ENCODE measurements at places on chromosomes 7 and 10. TPM values are rescaled to one million over a fixed set of nuclear protein-coding genes. Genes with fewer than 3 reads are reported as not detected.

GRCh38 chr10:96292971-96293920, 11.0 kb upstream of the DNTT start:
- DNase-seq, result peak; percentile 44

- no peak for DNase-seq
Measured at GRCh38 chr7:52648872-52649271, 386.6 kb upstream of the POM121L12 start.

DNA sequence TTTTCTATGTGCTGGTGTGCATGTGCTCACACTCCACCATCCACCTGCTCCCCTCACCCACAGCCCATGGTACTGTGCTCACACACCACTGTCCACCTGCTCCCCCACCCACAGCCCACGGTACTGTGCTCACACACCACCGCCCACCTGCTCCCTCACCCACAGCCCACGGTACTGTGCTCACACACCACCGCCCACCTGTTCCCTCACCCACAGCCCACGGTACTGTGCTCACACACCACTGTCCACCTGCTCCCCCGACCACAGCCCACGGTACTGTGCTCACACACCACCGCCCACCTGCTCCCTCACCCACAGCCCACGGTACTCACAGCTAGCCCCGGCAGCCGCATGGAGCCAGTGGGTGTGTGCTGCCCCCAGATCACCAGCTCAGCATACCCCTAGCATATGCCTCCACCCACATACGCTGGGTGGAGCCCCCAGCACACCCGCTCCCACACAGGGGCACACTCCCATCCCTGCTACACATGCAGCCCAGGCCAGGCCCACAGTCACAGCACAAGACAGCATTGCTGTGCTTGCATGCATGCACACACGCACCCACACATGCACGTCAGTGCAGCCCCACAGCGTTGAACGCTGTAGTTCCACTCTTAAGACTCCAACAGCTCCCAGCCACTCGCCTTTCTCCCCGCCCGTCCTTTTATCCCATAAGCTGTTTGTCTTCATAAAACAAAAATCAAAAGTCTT, 62.0 kb downstream of the PAX2 start:
- DNase-seq, result no peak

DNA sequence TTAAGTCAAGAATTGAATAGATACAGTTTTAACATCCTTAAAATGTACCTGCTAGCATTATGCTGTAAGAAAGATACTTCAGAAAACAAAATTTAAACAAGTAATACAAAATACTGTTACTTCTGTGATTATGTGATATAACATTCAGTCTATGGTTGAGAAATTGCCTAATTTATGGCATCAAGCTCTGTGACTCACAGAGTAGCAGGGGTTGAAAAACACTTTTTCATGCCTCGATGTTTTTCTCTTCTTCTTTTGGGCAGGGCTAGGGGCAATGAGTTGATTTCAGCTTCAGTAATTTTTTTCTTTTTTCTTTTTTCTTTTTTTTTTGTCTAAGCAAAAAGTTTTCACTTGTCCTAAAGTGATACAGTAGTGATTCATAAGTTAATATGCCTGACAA, 209.2 kb downstream of the MBL2 start:
- DNase-seq, result no peak

DNA sequence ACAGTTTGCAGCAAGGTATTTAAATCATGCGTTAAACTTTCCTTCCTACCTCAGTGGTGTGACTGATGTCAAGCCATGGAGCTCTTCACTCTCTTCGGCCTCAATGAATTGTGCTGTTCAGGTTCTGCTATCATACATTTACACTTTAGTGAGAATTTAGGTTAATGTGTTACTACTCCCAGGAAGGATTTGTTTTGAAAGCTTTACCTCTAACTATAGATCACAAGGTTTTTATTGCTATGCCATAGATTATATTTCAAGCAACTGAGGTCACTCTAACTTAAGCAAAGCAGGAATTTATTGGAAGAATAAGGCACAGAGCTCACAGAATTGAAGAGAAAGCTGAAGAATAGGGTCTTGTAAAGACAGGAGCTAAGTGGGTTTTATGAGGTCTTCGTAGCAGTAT, 11.0 kb upstream of the ADD3 start:
- DNase-seq, result no peak

DNA sequence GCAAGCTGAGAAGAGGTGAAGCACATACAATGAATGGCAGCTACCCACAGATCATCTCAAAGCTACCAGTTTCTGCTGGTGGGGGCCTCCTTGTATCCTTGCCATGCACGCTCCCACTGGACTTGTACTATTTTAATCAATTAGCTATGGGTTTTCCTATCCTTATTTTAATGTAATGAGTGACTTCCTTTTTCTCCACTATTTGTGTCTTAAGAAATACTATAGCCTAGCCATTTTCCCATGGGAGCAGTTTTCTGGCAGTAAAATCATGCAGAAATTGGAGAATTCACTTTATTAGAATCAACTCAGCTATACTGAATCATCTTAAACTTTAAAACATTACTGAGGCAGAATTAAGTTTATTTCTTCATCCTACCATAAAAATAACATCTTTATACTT, 73.5 kb downstream of the CTNNA3 start:
- DNase-seq, result no peak

GRCh38 chr10:37976880-37977203, 395 bp upstream of the ZNF25 start:
- no peak for DNase-seq

GRCh38 chr10:12193193-12193592, 2.5 kb downstream of the NUDT5 start:
- no peak for DNase-seq

- no peak for DNase-seq
Measured at GRCh38 chr7:116113310-116113709, 82.7 kb upstream of the TFEC start.

DNA sequence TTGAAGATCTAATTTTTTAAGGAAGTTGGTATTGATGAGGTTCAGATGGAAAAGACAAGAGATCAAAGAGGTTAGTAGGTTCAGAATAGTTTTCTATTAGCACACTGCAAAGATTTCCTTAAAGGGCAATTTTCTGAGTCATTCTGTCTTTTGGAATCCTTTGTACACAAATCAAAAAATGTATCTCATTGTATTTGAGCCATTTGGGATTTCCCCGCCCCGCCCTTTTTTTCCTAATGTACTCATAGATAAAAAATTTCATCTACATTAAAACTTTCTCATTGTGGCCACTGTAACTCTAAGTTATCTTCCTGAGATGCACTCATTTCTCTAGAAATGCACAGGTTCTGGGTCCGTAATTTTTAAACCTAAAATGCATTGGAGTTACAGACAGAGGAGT, 12.1 kb downstream of the GIMAP6 start:
- DNase-seq, result no peak

DNA sequence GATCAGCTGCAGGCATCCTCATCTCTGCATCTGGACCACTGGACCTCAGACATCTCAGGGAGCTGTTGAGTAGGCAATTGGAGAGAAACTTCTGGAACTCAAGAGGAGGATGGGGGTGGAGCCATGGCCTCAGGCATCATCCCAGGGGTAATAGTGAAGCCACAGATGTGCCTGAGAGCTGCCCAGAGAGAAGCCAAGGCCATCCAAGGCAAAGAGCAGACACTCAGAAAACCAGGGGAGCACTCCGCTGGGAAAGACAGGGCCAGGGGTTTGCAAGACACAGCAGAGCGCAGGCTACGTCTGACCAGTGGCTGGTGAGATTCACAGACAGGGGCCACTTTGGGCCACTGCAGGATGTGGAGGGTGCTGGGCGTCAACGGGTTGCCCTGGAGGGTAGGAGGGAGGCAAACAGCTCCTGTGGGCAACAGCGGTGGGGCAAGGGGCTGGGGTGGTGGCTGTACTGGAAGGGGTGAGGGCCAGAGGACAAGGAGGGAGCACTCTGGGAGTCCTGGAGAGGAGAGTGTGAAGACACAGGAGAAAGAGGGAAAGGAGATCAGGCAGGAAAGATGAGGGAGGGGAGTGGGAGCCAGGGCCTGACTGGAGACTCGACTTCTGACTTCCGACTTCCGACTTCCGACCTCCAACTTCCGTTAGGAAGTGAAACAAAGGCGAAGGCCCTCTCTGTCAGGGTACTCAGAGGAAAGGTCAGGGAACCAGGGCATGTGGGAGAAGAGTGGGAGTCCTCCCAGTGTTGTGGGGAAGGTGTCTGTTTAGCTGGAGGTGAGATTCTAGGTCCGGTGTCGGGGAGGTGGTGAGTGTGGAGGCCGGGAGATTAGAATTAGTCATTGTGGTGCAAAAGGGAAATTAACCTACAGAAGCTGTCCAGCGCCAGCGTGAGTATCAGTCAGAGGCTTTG, 69.7 kb upstream of the ANTXRL start:
- peak; percentile 28 for DNase-seq

DNA sequence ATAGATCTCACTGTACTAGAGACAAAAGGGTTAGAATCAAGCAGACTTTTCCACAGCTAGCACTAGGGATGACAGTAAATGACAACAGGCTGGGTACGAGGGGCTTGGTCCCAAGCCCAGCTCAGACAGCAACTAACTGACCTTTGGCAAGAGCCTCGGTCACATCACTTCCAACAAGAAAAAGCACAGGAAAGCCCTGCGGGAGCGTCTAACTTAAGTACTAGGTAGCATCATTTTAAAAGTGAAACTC, 22.8 kb downstream of the CALML3 start:
- DNase-seq, result peak; percentile 24

- no peak for DNase-seq
Measured at GRCh38 chr7:139916717-139917395, 87.8 kb downstream of the TBXAS1 start.

DNA sequence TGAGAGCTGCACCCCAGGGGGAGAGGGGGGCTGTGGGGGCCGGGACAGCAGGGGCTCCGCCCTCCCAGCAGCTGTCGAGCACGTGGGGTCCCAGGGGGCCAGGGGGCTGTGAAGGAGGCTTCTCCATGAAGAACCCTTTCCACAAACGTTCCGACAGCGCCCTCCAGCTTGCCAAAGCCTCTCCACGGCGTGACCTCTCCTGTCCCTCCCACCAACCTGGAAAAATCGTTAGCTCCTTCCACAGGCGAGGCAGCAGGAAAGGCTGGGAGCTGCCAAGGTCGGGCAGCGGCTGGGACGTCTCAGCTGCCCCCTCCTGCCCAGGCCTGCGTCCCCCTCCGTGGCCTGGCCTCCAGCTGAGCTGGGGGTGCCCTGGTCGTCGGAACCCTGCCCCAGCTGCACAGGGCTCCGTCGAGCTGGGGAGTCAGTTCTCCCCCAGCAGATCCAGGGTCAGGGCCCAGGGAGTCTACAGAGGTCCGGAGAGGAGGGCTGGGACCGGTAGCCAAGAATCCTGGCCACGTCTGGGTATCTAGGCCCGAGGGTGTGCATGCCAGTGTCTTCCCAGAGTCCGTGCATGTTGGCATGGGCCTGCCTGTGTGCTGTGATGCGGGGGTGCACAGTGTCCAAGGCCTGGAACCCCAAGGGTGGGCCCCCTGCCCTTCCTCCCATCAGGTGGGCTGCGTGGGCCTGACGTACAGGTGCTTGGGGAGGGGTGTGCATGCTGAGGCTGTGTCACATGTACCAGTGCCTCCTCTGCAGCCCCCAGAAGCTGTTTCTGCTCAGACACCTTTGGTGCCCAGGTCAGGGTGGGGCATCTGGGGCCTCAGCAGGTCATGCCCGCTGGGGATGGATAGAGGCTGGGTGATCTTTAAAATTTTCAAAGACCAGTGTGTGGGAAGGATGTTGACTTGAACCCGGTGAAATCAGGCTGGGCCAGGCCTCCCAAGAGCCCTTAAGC, 66.5 kb downstream of the UNCX start:
- no peak for DNase-seq

- DNase-seq, result no peak
Measured at GRCh38 chr10:121309164-121309563, 289.1 kb downstream of the FGFR2 start.

- DNase-seq, result no peak
Measured at GRCh38 chr10:11335167-11335652, 276.2 kb downstream of the USP6NL start.

GRCh38 chr7:135620980-135621850, 41.1 kb upstream of the STMP1 start:
- DNase-seq, result peak; percentile 78

DNA sequence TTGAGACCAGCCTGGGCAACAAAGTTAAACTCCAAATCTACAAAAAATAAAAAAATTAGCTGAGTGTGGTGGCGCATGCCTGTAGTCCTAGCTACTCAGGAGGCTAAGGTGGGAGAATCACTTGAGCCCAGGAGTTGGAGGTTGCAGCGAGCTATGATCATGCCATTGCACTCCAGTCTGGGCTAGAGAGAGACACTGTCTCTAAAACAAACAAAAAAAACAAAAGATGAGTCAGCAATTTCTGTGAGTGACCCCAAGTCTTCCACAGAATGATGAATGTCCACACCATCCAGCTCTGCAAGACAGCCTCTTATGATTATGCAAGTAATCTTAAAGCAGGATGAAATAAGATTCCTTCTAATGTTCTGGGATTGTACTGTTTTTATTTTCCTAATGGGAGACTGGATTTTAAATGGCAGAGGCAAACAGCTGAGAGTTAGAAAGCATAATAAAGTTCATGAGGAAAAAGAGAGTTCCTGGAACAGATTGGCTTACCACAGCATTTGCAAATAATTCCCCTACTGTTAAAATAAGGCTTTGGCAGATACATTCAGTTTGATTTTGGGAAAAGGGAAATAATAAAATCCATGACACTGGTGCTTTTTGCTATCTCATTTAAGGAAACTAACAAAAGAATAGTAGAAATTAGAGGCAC, 18.9 kb upstream of the PRKAR2B start:
- DNase-seq, result peak; percentile 15

DNA sequence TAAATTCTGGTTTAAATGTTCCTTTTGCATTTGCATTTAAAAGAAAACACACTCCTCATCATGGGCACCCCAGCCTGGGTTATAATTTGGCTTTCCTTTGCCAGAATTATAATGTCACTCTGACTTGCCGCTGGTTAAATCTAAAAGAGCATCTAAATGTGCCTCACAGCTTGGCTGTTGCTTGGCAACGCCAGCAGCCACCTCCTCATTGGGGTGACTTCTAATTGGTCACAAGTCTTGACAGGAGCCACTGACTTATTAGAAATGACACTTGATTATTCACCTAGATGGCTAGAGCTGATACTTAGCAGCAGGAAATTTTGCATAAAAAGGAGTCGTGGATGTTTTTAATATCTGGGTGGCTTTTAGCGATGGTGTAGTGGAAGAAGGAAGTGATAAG, 114.3 kb downstream of the TBXAS1 start:
- DNase-seq, result no peak

- no peak for DNase-seq
Measured at GRCh38 chr7:137245890-137246289, 97.6 kb downstream of the PTN start.

SPAG6 gene
- total RNA-seq, result not detected

CLRN3 gene
- total RNA-seq, result 0.22 TPM

PNLIPRP3 gene
- not detected for total RNA-seq

TRIM74 gene
- total RNA-seq, result not detected

HSPA12A gene
- total RNA-seq, result 0.44 TPM

TMEM168 gene
- 7.4 TPM for total RNA-seq

LIPJ gene
- not detected for total RNA-seq

EPHA1 gene
- total RNA-seq, result 0.20 TPM

HTR5A gene
- not detected for total RNA-seq

ADRB1 gene
- total RNA-seq, result 54.4 TPM

MYL10 gene
- not detected for total RNA-seq

ZNF22 gene
- 30.1 TPM for total RNA-seq

PIP gene
- not detected for total RNA-seq
